Uterus (tissue), 4 donors: ENCODE measurements at places on chromosomes 13 and 19.

DNA sequence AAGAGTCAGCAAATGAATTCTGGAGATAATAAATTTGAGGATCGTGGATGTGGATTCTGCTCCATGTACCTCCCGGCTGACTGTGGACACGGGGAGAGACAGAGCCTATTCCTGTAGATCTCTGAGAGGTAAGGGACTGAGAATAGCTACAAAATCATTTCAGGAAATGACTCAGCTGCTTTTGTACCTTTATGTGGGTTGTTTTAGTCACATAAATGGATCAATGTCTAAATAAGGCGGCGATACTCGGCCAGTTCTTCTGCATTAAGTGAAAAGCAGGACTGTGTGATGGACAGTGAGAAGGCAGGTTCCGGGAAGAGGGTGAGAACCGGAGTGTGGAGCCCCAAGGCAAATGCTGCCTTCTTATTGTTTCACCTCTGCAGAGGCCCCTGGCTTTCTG, 128.1 kb downstream of the EFNB2 start:
- DNase-seq: no peak

DNA sequence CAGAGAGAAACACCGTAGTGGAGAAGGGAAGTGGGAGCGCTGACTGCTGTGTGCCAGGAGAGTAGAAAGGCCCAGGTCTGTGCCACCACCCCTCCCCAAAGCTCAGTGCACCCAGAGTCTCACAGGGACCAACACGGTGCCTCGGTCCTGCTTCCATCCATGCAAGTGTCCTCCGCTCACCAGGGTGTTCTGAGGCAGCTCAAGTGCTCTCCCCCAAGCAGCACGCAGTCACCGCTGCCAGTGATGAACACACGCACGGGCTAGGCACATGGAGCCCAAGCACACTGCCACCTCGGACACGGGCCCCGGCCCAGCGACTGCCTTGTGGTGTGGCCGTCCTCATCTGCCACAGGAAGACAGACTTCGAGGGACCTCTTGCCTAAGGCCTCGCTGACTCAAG, 10.5 kb downstream of the POP4 start:
- no peak for DNase-seq

DNA sequence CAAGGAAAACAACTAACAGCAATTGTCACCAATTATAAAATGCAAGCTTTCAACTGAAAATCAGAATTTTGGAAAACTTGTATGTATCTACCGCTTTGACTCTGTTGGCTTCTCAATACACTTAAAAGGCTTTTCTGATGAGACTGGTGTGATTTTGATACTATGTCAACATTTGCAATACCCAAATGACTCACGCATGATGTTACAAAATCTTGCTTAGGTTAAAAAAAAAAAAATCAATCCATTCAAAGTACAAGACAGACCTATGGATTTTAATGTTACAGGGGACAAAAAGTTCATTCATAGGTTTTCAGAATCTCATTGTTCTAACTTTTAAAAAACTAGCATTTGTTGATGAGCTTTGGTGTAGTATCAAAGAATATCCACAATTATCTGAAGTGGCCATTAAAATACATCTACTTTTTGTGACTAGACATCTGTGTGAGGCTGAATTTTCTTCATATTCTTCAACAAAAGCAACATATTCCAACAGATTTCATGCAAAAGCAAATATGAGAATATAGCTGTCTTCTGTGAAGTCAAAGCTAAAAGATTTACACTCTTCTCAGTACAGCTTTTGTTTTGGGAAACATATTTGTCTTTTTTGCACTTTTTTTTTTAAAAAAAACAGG, 10.7 kb downstream of the ELF1 start:
- no peak for DNase-seq

- DNase-seq: no peak
Observed at GRCh38 chr19:6590827-6591319, at the start of gene CD70. CD70 (minus strand) TSS chr19:6591150; CDS start chr19:6591002, 148 bp downstream.

- no peak for DNase-seq
Observed at GRCh38 chr13:24323739-24324075, 14.3 kb downstream of the C1QTNF9 start.

DNA sequence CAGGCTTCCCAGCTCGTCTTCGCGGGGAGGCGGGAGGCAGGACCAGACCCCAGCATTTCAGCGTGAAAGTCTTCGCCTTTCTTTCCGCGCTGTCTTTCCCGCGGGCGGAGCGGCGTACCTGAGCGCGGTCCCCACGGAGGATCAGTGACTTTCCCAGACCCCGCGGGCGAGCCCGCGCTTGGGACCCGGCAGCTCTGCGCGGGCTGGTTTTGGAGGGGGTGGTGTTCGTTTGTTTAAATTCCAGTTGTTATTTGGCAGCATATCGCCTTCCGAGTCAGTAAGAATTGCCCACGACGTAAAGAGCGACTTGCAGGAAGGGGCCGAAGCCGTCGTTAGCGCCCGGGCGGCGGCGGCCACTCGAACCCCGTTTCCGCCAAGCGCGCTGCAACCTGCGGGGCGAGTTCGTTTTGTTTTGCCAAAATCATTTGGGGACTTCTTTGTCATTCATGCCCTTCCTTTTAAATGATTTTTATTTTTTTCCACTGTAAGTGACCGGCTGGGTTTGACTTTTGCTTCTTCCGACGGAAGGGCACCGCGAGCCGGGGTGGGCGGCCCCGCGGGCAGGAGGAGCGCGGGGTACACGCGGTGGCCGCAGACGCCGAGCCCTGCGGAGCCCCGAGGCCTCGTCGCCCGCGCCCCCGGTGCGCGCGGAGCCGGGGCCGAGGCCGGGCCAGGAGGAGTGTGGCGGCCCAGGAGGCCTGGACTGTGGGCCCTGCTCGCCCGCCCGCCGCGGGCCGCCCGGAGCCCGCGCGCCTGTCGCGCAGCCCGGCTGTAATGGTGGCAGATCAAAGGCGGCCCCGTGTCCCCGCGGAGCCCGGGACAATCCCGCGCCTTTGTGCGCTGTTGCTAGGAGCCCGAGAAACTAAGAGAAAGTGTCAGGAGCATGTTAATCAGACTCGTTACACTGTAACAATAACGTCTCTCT, 75.9 kb downstream of the ZIC5 start:
- no peak for DNase-seq

- DNase-seq: no peak
Observed at GRCh38 chr19:15292140-15292539, 40.2 kb downstream of the BRD4 start.

GRCh38 chr13:78215458-78216108, 297.0 kb upstream of the EDNRB start:
- no peak for DNase-seq

DNA sequence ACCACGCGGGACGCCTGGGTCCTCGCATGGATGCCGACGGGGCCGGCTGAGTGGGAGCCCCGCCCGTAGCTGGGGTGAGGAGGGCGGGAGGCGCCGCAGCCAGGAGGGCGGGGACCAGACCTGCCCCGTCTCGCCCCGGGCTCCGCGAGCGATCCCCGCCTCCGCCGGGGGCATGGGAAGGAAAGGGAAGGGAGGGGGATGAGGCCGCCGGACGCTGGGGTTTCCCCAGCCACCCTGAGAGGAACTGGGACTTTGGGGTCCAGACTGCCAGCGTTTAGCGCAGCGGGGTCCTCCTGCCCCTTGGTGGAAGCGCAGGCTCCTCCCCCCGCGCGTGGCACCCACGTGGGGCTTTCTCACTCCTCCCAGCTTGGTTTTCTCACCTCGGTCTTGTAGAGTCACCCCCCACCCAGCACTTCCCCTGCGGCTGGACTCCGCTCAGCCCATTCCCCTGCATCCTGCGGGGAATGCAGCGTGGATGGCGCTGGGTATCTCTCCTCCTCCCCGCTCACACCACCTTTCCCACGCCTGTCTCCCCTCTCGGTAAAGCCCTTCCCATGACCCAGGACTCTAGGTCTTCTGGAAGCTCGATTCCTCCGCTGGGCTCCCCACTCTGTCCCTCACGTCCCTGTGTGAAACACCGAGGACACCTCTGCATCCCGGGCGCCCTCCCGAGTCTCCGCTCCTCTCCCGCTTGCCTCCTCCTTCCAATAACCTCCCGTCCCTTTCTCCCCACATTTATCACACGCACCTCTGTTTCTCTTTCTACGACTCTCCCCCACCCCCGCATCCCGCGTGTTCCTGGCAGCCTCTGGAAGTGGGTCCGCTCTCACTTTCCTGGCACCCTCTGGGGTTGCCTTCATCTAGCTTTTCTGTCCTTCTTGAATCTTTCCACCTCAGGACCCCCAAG, 2.1 kb downstream of the TGFB1 start:
- DNase-seq: peak; percentile 67

DNA sequence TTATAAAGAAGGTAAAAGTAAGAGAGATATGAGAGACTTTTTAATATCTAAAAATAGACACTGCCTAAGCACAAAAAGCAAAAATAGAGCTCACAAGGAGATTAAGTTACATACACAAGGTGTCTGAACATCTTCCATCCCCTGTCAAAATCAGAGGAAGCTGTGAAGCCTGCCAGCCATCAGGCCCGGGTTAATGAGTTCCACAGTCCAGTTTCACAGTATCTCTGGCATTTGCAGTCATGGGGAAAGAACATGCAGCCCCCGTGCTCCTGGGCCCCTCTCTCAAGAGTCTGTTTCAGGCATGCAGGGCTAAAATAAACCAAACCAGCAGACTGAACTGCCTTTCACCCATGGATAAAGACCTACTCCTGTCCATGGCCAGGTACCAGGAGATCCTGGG, 79.2 kb downstream of the TBC1D4 start:
- DNase-seq: no peak

DNA sequence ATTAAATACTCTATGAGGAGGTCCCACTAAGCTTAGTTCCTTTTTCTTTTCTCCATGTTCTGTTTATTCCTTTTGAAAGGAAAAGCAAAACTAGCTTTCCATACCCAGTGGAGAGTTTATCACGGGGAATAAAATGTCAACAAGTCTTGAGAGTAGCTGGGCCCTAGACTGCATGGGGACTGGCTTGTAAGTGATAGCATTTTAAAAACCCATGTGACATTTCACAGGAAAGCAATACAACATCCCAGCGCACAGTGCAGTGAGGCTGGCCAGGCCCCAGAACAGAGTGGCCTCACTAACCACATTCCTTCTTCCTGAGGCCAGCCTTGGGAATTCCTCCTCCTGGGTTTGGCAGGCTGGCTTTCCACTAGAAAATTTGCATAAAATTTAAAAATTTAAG, 149.8 kb downstream of the DLEU7 start:
- no peak for DNase-seq

- no peak for DNase-seq
Observed at GRCh38 chr19:15701757-15702533, 25.9 kb upstream of the OR10H2 start.

DNA sequence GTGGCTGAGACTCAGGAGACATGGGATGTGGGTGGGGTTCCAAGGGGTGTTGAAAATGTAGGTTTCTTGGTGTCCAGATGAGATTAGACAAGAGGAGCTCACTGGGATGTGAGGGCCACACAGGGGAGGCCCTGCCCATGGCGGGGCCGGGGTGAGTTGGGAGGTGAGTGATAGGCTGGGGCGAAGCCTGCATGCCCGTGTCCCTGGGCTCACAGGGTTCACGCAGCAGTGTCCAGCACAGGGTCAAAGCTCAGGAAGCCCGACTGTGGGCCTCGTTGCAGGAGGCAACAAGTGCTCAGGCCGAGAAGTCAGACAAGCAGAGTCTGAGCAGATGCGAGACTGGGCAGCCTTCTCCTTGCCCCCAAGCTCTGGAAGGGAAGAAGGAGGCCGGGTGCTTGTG, 27.2 kb downstream of the CCDC8 start:
- DNase-seq: no peak

DNA sequence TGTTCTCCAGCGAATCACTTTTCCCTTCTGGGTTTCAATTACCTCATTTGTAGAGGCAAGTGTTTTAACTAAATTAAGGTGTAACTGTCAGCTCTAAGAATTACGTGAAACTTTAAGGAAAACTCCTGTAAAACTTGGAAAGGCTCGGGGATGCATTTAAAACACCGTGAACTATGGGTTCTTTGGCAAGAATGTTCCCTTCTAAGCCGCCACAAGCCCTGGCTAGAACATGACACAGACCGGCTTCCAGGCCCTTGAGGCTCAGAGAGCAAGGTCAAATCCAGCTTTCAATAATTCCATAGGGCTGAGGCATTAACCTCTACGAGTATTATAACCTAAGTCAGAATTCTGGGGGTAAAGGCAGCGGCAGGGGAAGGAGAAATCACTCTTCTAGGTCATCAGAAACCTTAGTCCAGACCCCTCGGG, 685 bp downstream of the VWA8 start:
- DNase-seq: no peak

GRCh38 chr19:3375221-3376090, 9.1 kb downstream of the NFIC start:
- peak; percentile 94 for DNase-seq

DNA sequence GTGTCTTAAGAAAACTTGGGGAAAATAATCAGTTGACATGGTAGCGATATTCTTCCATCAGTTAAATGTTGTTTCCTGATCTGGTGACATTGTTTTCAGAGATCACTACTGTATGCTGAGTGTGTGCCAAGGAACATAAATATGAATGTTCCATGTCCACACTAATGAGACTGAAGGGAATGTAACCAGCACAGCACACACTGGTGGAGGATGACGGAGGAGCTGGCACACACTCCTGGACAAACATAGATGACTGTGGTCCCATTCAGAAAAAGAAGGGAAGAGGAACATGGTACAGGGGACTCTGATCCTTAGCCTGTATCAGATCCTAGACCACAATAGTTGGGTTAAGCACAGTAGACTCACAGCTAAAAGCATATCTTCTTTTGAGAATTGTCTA, 574.8 kb downstream of the MYO16 start:
- no peak for DNase-seq

DNA sequence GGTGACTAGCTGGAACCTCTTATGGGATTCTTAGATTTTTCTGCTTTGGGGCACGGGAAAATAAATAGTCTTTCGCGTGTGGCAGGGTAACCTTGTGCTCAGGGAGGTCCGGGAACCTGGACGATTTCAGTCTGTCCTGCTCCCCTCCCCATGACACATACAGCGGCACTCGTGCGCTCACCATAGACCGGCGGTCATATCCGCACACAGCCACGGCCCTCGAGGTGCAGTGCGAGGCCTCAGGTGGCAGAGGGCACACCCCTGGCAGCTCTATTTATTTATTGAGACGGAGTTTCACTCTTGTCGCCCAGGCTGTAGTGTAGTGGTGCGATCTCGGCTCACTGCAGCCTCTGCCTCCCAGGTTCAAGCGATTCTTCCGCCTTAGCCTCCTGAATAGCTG, 3.0 kb downstream of the ONECUT3 start:
- DNase-seq: no peak
